ENCODE measurements at places on chromosomes 4 and X.

- DNase-seq, result no peak
These were observed 543.0 kb downstream of the SPRY1 start for GRCh38 chr4:123939621-123940020.

DNA sequence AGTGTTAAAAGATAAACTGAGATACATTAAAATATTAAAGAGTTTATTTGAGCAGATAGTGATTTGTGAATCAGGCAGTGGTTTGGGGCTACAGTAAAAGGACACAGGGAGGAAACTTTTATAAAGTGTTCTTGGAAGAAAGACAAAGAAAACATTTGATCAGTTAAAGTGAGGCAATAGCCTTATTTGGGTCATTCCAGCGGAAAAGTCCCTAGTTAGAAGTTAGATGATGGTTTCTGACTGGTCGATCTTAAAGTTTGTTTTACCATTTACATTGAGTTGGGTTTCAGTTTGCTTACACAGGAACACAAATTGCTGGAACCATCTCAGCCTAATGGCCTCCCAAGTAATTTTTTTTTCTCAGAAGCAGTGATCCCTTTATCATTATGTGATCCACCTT, 69.7 kb downstream of the PPP1R2C start:
- no peak for DNase-seq

- DNase-seq, result no peak
These were observed 689 bp downstream of the SSR4 start for GRCh38 chrX:153794897-153795816.

DNA sequence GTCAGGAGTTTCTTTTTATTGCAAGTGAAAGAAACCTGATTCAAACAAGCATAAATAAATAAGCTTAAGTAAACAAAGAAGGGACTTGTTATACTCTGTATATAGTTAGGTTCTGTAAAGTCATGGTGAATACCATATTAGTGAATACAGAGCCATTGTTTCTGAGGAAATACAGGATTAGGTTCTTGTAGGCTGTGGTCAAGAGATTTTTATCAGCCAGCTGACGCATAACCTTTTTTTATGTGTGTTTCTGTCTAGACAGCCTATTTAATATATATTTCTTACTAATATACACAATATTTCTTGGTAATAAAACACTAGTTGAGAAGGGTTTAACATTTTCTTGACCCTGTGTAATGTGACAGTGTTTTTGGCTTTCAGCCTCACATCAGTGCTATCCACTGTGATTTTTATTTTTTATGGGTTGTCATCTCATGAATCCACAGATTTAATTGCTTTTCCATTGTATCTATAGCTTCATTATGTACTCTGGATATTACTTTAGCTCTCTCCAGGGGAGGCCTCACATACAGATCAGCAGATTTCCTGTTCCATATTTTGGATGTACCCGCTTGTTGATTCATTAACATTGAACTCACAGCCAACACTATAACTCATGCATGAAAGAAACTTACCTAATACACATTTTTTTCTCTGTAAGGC, 8.0 kb downstream of the HERC3 start:
- DNase-seq, result no peak

GRCh38 chrX:94401426-94401825, 727.4 kb downstream of the FAM133A start:
- no peak for DNase-seq

DNA sequence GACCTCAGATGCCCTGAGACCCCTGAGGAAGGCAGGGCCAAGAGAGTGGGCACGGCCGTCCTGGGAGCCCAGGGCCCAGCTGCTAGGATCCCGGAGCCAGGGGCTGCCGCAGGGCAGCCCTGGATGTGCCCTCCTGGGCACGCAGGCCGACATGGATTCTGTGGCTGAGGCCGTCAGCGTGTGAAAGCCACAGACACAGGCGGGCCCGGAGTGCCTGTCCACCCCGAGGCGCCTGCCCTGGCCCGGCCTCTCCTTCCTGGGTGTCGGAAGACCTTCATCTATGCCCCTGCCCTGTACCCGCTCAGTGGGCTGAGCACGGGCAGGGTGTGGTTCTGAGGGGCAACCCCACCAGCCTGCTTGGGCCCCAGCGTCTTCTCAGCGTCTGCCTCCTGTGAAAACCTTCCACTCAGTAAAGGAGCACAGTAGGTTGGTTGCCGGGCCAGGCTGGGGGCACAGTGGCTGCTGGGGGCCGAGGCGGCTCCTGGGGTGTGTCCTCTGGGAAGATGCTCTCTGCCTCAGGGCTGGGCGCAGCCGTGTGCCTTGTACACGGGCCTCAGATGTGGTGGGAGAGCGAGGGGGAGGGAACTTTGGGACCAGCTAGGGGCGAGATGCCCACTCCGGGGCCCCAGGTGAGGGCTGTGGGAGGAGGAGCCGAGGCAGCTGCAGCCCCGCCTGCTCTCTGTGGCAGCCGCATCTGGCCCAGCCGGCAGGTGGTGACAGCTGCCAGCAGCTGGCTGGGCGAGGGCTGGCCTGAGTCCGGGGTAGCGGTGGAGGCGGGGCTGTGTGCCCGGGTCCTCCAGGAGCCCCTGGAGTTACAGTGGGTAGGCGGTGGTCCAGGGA, 20.8 kb downstream of the FGFRL1 start:
- DNase-seq, result no peak

GRCh38 chrX:40098264-40099054, 701 bp upstream of the BCOR start:
- DNase-seq, result peak; percentile 8

DNA sequence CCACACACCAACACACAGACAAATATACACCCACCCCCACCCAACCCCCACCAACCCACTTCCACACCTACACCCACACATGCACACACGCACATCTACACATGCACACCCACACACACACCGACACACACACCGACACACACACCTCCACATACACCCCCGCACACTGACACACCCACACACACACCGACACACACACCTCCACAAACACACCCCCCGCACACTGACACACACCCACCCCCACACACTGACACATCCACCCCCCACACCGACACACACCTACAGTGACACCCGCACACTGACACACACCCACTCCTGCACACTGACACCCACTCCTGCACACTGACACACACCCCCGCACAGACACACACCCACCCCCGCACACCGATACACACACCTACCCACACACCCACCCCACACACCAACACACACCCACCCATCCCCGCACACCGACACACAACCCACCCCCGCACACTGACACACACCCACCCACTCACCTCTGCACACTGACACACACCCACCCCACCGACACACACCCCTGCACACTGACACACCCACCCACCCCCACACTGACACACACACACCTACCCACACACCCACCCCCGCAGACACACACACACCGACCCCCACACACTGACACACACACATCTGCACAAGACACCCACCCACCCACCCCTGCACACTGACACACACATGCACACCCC, 31.1 kb downstream of the FGFRL1 start:
- no peak for DNase-seq

GRCh38 chr4:173289353-173289727, 44.8 kb downstream of the HMGB2 start:
- no peak for DNase-seq

GRCh38 chr4:44985152-44985551, 258.8 kb upstream of the GNPDA2 start:
- DNase-seq, result no peak

- no peak for DNase-seq
These were observed 11.4 kb upstream of the TAPT1 start for GRCh38 chr4:16237715-16238114.

DNA sequence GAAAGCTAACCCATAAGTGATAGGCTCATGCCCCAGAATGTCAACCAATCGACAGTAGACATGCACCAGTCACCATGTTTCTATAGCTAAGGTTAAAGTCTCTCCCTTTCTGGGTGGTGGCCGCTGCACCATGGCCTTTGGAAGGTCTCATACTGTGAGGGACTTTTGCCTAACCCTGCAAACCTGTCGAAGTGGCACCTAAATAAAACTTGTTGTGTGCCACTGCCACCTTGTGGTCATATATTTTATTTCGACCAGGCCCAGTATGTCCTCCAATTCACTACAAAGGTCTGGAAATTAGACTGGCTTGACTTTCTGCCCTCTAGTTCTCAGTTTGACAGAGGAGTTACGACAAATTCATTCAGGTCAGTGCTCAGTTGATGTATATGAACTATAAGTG, 163.1 kb downstream of the SMARCA1 start:
- DNase-seq, result no peak

GRCh38 chr4:3858046-3858730, 92.0 kb downstream of the ADRA2C start:
- no peak for DNase-seq

DNA sequence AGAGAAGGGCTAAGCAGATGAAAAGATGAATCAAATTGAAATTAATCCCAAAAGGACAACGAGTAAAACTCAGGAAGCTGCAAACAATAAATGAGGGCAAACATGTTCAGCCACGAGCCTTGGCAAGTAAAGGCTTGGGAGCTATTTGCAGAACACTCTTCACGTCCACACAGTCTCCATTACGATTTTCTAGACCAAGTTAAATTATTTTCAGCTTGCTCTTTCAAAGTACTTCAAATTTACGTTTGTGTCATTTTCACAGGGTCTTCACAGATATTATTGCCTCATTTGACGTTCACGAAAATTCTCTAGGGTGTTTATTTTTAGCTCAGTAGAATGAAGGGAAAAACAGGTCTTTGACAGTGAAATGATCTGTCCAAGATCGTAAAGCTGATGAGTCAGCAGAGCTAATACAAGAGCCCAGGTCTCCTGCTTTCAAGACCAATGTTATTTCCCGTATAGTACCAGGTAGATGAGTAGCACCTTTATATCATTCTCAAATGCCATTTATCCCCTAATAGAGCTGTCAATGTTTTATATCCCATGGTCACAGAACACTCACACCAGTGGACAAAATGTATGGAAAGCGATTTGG, 20.9 kb downstream of the KLB start:
- no peak for DNase-seq

DNA sequence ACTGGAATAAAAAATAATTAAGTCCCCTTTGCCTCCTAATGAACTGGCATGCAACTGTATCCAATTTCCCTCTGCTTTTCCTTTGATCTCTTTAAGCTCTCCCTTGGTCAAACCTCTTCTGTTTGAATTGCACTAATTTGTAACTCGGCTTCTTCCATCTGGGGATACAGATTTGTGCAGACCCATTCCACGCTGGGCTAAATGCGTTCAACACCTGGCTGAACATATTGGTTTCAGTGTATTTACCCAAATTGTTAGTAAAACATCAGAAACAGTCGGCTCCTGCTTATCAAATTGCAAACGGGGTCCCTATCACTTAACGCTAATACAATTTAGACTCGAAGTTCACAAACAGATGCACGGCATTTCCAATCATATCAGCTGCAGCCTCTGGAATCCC, 124.9 kb upstream of the TAPT1 start:
- DNase-seq, result no peak
